ENCODE measurements at places on chromosomes 1 and 21.

DNA sequence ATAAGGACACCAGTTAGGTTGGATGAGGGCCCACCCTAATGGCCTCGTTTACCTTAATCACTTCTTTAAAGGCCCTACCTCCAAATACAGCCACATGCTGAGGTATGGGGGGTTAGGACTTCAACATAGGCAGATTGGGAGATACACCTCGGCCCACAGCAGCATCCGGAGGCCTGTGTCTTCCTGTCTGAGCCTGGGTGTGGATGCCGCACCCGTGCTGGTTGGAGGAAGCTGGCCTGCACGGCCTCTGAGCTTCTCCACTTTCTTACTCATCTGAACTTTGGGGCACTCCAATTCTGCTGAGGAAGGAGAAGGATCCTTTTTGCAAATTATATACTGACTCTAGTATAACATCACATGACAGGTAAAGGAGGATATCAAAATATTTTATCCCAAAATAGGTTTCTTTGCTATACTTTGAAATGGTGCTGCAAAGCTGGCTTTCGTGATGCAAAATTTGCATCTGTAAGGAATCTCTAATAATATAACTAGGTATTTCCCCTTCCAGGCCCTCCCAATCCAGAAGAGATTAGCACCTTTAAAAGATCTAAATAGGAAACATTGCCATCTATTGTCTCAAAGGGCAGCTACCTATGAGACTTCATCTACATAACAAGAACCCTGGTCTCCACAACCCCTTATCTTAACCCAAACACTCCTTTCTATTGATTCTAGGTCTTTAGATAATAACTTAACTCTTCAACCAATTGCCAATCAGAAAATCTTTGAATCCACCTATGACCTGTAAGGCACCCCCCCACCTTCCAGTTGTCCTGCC, 247.6 kb downstream of the KCNJ6 start:
- DNase-seq = no peak

DNA sequence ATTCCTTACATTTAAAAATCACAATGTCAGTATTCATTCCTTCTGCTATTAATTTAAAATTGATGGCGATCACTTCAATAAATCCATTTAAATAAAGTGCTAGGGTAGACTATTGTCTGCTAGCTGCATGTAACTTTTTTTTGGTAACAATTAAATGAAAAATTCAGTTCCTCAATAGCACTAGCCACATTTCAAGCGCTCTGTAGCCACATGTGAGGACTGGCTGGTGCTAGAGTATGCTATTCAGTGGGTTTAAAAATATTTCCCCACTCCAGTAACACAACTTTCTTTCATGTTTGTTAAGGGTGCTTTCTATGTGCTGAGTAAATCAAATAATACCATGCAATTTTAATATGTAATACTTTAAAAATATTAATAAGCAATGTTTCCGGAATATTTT, 108.2 kb downstream of the LTN1 start:
- peak; percentile 24 for DNase-seq

DNA sequence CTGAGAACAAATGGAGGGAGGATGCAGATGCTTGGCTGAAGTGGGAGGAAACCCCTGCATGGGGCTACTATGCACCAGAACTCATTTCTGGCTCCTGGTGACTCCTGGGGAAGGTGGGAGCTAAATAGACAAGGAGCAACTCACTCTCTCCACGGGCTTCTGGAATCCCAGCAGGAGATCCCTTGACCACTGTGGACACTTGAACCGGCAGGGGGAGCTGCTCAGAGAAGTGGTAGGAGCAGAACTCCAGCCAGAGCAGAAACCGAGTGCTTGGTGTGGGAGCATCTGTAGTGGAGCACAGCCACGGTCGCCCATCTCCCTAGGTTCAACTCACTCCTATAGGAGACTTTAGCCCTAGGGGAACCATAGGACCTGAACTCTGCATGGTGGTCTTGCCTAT, 205.6 kb upstream of the GJB5 start:
- no peak for DNase-seq

DNA sequence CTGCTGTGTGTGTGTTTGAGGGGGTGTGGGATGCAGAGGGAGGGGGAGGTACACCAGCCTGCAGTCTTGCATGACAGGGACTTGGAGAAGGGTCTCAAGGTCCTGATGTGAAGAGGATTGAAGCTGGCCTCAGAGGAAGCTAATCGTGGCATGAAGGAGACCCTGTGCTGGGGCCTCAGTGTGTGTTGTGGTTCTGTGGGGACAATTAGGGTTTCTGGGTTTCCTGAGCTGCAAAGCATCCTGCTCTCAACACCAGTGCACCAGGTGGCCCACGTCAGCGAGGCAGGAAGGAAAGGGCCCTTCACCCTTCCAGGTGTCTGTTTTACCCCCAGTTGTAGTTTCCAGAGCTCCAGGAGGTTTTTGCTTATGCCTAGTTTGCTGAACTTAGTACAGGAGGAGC, 52.8 kb downstream of the TENT5C start:
- DNase-seq = peak; percentile 74

- DNase-seq = peak; percentile 5
Measured at GRCh38 chr1:158147869-158148268, 32.8 kb upstream of the CD1D start.

DNA sequence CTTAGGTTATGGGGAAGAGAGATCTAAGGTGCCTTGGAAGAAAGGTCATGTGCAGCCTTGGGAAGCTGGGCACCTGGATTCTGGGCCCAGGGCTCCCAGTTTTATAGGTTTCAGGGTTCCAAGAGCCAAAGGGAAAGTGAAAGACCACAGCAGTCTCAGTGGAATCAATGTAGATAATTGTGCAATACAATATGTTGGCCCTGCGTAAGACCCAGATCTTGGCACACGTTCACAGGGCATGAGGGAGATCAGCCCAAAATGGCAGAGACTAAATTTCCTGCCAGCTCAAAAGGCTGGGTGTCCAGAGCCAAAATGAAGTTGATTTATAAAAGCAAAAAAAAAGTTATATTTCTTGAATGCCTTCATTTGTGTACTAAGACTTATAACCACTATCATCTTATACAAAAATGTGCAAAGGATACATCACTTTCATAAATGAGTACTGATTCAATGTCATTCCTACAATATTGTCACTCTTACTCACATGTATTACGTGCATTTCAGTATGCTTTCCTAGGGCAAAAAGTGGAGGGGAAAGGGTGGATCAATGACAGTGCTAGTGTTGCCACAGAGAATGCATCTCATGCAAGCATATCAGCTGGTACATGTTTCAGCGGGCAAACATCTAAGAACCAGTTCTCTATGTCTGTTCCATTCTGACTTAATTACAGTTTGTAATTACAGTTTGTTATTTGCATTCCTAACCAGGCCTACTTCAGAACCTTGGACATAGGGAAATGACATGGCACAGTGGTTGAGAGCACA, 22.5 kb upstream of the NPL start:
- DNase-seq = no peak

DNA sequence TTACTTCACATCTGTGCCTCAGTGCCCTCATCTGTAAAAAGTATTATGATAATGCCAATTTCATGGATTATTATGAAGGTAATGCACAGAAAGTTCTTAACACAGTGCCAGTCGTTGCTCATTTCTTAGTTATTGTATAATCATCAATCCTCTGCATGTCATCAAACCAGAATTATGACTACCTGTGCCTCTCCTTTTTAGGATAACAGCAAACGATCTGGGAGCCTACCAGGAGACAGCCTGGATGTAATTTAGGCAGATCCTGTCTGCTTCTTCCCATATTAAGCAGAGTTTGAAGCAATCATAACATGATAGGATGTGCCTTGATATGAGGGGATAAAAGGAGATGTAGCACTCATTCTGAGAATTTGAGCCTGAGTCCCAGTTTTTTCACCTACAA, 177.4 kb upstream of the DPT start:
- DNase-seq = no peak

DNA sequence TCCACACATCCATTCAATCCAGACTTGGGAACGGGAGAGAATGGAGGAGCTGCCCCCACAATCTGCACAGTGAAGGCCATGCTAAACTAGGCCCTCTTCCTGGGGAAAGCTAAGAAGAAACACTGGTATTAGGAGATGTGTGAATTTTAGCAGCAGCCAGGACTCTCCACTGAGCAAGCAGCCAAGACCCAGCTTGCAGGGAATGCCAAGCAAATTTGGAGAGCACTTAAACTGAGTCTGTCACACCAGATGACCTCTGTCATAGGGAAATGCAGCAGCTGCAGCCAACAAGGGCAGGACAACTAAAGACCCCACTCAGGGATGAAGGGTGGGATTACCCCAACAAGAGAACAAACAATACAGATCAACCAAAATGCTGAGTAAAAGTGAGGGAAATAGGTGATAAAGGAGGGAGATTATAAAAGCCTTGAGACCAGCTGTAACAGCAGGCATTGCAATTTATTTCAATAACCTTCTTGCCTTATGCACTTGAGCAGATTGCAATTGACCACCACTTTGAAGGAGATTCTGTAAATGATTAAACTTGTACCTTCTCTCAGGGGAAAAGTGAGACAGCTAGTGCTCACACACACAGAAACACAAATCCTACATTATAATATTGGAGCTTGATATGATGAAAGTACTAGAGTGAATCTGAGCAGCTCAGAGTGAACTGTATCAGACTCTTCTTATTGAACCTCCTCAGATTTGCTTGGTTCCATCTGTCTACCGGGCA, 2.5 kb upstream of the CLCA1 start:
- DNase-seq = no peak

GRCh38 chr1:34781071-34781843, at the start of gene GJB3:
TSS of gene GJB3 (plus strand) at chr1:34781214. CDS start at chr1:34784763, 3,549 bp downstream.
- no peak for DNase-seq

DNA sequence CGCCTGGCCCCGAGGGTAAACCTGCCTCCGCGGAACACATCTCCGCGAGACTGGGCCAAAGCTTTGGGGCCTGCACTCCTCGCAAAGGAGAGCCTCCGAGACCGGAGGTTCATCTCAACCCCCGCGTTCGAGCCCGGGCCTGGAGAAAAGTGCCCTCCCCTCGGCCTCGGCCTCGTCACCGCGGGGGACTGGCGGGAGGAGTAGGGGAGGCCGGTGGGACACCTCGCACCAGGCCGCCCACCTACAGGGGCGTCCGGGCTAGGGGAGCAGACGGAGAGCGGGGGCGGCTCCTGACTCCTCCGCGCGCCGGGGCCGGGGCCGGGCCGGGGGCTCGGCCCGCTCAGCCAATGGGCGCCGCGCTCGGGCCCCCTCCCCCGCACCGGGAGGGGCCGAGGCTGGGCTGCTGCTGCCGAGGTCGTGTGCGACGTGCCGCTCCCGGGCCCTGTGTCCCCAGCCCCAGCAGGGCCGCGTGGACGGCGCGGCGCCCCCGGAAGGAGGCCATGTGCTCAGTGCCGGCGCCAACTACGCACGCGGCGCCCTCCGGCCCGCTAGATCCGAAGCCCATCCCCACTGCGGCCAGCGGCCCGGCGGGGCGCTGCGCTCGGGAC, 684 bp downstream of the SLC2A1 start:
- peak; percentile 38 for DNase-seq

DNA sequence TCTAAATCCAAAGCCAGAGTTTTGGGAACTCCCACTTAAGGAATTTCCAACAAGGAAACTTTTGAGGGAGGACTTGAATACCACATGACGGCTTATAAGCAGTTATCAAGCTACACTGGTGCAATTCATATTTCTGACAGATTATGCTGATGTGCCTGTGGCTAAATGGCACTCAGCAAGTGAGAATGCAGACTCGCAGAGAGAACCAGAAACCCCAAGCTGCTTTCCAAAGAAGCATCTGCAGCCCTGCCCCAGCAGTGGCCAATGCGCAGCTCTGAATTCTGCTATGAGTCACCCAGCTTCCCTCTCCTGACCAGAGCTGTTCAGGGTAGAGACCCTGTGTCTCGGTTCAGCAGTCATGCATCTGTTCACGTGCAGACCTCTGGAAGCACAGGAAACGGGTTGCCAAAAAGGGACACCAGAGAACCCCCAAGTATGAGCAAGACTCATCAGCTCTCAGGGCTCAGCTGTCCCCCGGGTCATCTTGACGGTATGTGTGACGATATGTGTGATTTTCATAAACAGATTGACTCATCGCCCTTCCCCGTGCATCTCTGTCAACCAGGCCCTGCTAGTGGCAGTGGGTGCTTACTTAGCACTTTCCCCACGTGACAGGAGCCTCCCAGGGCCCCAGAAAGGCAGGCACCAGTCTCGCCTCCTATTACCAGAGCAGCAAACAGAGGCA, 76.3 kb downstream of the ITPKB start:
- DNase-seq = peak; percentile 87

DNA sequence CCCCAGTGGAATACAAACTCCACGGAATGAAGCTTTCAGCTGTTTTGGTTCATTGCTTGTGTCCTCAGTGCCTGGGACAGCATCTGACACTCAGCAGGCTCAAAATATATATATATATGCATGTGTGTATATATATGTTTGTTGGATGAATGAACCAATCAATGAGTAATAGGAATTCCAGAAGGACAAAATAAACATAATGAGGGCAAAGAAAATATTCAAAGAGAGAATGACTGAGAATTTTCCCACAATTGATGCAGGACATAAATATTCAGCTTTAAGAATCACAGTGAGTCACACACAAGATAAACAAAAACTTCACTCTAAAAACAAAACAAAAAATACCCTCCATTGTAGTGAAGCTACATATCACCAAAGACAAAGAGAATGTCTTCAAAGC, 64.0 kb downstream of the CHD5 start:
- DNase-seq = no peak

GRCh38 chr1:109307274-109308021, 637 bp upstream of the MYBPHL start:
- peak; percentile 20 for DNase-seq

GRCh38 chr1:156143765-156144489, 9.5 kb upstream of the SEMA4A start:
- peak; percentile 24 for DNase-seq

GRCh38 chr1:36367066-36367465, 18.7 kb downstream of the STK40 start:
- DNase-seq = peak; percentile 9

GRCh38 chr1:89611721-89612120, 21.2 kb upstream of the LRRC8C start:
- peak; percentile 52 for DNase-seq

DNA sequence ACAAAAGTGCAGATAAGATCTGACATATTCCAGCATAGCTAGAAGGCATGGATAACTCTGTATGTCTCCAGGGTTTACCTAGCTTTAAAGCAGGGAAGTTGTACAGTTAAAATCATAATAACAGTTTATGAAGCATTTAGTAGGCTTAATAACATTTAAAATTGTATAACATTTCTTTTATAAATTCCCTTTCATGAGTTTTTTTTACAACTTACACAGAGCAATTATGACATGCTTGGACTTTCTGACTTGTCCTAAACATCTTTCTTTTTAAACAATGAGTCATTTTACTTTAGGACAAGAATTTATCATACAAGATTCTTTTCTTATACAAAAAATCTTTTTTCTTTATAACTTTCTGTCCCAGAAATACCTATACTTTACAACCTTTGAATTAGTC, 408.5 kb upstream of the NEGR1 start:
- DNase-seq = no peak

GRCh38 chr1:18748435-18748834, 111.0 kb downstream of the TAS1R2 start:
- DNase-seq = no peak

DNA sequence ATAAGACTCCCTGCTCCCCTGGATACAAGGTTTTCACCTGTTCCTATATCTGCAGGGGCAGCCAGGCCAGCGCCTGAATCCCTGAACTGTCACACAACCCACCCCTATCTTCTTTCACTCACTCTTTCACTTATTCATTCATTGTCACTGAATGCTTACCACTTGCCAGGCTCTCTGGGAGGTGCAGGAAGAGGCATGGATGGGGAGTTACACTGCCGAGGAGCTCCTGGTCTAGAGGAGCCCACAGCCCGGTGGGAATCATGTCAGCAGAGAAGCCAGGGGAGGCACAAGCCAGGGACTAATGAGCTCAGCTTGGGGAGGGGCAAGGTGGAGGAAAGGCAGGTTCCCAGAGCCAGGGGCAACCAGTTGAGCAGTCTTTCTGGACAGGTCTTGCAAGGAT, 155.8 kb downstream of the TRABD2B start:
- DNase-seq = no peak
